ENCODE measurements at places on chromosomes 16 and 17.
A peak's percentile ranks its signal among the peaks of the same experiment; 100 is the strongest.

GRCh38 chr17:83083368-83084201 lies 4.2 kb downstream of the METRNL start:
- DNase-seq = peak; percentile 96

- no peak for DNase-seq
Observed at GRCh38 chr17:27206447-27206846, 87.5 kb upstream of the WSB1 start.

DNA sequence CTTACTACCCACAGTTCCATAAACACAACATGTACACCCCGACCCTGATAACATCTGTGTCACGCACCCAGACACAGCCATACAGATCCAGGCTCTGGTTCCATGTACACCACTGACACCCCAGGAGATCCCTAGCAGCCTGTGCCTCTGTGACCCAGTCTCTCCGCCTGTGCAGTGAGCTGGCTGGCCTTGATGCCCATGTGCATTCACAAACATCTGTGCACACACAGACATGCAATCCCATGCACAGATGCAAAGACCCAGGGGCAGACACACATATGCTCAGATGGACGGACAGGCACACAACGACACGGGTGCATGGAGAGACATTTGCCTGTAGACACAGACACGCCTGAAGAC lies 4.1 kb downstream of the CCDC102A start:
- no peak for DNase-seq

- no peak for DNase-seq
Observed at GRCh38 chr16:89141884-89142267, 29.7 kb upstream of the CDH15 start.

GRCh38 chr17:51730303-51731050 lies 428.0 kb downstream of the CA10 start:
- no peak for DNase-seq

- peak; percentile 62 for DNase-seq
Observed at GRCh38 chr17:67376415-67376736, 705 bp upstream of the PITPNC1 start.

DNA sequence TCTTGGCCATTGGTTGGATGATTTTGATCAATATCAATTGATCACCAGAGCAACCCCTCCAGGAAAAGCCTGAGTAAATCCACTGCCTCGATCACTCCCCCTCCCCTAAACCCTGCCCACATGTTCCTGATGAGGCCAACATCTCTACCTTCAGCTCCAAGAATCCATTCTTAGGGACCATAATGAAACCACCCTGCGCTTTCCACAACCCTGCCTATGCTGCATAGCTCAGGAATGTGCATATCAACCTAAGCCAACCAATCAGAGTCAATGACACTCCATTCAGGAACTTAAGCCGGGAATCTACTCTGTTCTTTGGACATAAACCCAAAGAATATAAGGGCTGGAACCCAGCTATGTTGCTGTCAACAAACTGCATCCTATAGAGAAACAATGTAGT lies 86.3 kb downstream of the MYH11 start:
- no peak for DNase-seq

- no peak for DNase-seq
Observed at GRCh38 chr16:27515874-27516353, 33.8 kb downstream of the GTF3C1 start.

DNA sequence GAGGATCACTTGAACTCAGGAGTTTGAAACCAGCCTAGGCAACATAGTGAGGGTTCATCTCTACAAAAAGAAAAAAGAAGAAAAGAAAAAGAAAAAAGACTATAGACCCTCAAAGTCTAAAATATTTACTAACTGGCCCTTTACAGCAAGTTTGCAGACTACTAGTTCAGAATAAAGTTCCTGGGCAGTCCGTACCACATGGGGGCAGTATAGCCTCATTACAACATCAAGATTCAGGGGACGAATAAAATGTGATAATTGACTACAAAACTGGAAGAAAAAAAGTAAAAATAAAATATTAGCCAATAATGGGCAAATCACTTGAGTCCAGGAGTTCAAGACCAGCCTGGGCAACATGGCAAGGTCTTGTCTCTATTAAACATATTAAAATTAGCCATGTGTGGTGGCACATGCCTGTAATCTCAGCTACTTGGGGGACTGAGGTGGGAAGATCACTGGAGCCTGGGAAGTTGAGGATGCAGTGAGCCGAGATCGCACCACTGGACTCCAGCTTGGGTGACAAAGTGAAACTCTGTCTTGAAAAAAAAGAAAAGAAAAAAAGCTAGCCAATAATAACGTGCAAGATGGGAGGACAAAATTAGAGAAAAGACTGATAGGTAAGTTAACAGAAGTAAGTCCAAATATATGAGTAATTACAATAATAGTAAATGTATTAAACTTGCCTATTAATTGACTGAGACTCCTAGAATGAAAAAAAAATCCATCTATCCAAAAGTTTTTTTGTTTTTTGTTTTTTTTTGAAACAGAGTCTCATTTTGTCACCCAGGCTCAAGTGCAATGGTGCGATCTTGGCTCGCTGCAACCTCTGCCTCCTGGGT lies 129.4 kb upstream of the SEC14L1 start:
- DNase-seq = peak; percentile 32

DNA sequence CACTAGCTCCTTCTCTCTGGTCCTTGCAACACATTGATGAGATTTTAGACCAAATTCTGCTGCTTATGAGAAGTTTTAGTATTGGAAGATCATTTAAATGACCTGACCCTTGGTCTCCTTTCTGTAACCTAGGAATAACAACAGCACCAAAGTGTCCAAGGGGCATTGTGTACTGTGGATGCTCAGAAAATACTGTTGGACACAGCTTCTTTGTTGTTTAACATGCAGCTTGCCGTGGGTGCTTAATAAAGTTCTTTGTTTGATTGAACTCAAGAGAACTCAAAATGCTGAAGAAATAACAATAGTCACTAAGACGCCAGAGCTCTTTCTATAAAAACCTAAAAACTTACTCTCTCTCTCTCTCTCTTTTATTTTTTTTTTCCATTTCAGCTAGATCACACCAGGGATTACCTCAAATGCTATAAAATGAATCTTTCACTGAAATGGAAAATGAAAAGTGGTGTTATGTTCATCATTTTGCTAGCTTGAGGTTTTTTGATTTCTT lies 548.9 kb upstream of the CDH8 start:
- DNase-seq = no peak

- DNase-seq = no peak
Observed at GRCh38 chr17:7045492-7046126, 1.7 kb upstream of the SLC16A11 start.

DNA sequence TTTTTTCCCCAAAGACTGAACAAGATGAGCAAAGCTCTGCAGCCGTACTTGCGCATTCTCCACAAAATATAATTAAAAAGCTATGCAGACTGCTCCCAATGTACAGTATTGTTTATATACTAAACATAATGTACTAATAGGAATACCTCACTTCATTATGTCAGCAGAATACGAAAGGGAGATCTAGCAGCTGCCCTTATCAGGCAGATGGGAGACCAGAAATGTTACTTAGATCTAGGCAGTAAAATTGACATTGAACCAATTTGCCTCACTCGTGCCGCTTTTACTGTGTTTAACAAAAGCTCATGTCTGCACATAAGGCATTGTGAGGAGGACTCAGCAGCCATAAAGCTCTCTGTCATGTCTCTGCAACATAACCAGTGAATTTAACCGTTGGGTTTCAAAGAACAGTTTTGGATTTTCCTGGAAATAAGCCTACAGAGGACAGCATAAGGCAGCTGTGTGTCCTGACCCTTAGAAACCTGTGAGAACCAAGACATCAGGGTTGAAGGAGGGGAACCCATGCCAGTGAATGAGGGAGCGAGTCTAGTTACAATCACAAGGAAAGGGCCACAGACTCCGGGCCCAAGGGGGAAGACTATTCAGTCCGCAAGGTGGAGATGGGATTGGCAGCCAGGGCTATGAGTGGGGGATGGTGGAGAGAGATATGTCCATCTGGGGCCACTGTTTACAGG lies 71.4 kb downstream of the GNAO1 start:
- DNase-seq = no peak

DNA sequence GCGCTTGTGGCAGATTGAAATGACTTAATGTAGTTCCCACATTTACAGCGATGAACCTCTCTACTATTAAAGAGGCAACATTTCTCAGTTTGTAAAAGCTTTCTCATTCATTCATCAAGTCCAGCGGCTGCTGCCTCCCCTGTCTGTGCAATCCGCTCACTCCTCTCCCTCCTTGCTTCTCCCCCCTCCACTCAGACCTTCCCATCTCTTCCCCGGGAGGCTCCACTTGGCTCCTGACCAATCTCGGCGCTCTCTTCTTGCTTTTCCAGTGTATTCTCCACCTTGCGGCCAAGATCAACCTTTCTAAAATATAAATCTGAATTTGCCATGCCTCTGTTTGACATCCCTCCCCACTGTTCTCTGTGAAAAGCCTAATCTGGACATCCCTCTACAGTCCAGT lies 117.5 kb downstream of the ASIC2 start:
- DNase-seq = no peak

GRCh38 chr16:88807626-88808453 lies 3.9 kb downstream of the APRT start:
- DNase-seq = no peak

- no peak for DNase-seq
Observed at GRCh38 chr16:13205352-13205751, 304.0 kb downstream of the SHISA9 start.

- no peak for DNase-seq
Observed at GRCh38 chr17:60358606-60359225, 33.2 kb downstream of the USP32 start.

- DNase-seq = no peak
Observed at GRCh38 chr17:55346658-55347057, 75.0 kb downstream of the MMD start.

DNA sequence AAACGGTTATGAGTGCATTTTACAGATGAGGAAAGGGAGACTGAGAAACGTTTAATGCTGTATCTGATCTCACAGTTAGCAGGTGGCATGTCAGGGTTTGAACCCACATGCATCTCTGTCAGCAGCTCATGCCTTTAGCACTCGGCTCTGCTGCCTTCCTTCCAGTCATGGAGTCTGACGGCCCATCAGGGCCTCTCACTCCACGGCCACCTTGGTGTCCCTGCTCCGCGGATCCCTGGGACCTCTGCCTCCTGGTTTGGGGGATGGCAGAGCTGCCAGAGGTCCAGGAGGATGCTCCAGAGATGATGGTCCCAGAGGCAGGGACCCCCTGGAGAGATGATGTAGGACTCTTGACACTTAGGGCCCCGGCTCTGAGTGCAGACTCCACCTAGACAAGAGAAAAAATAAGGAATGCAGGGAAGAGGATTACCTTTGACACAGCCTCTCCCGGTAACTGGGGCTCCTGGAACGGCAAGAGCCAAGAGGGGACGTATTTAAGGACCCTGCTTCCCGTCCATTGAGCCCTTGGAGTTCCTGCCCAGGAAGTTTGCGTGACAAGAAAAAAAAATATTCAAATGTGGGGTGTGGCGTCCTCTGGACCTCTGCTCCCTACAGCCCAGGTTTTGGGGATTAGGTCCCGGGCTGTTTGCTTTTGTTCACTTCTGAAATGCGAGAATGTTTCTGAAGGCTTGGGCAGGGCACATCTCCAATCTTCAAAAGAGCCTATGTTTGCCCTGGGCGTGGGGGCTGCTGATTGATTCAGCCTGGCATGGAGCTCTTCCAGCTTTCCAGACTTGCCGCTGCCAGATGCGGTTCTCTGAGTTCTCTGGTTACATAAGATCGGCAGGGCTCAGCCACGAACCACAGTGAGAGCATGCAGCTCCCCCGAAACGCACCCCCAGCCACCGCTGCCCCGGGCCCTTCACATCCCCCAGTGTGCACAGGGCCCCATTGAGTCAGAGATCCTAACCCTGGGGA lies at the start of gene ALDH3A1:
Gene ALDH3A1 (minus strand): TSS at position 470 of the 978 bp plus-strand sequence. CDS start 3,169 bp downstream, outside the sequence.
- no peak for DNase-seq

DNA sequence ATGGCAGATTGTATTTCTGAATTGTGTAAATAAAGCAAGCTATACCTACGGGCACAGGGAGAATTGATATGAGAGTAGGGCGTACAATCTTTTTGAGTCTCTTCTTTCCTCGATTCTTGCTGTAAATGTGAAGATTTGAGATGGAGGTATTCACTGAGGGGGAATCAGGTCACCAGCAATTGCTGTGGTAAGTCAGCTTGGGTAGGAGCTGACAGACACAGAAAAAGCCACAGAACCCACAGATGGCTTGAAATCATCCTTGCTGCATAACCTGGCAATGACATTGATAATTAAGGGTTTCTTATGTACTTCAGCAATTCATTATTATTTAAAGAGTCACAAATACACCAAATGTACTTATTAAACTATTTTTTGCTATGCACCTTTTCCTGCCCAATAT lies 164.2 kb downstream of the CNTNAP4 start:
- DNase-seq = no peak

DNA sequence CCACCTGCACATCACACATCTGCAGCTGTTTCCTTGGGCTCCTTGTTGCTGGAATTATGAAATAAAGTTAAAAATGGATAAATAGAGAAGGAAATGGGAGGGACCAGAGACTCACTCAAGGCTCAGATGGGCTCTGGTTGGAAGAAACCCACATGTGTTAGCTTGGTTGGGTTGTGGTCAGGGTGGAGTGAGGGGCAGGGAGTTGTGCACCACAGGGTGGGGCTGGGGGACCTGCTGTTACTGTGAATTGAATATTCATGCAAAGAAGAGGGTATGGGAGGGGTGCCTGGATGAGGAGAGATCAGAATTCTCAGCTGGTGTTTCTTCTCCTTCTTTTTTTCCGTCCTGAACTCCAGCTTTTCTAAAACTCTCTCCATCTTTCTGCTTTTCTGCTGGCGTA lies 320.7 kb downstream of the MAP2K4 start:
- DNase-seq = no peak

DNA sequence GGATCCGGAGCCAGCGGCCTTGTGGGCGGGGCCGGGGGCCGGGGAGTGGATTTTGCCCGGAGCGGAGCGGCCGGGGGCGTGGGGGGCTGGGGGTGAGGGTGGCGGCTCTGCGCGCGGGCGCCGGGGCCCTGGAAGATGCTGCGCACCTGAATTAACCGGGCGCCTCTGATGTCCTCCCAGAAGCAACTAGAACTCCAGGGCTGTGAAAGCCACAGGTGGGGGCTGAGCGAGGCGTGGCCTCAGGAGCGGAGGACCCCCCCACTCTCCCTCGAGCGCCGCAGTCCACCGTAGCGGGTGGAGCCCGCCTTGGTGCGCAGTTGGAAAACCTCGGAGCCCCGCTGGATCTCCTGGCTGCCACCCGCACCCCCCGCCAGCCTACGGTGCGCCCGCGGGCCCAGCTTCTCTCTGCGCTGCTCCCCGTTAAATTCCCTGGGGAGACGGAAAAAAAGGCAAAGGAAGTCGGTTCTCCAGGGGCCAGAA lies 549 bp downstream of the SLC26A11 start:
- DNase-seq = no peak

GRCh38 chr17:47718634-47719405 lies 14.2 kb upstream of the TBX21 start:
- no peak for DNase-seq

Measured in HFF-Myc (cell line).